ENCODE measurements at places on chromosomes 11 and 22. TPM values are rescaled to one million over a fixed set of nuclear protein-coding genes. Genes with fewer than 3 reads are reported as not detected.

- no peak for DNase-seq
Measured at GRCh38 chr11:124519850-124520549, 23.5 kb downstream of the OR8B12 start.

- no peak for DNase-seq
Measured at GRCh38 chr22:45768490-45768889, 96.9 kb downstream of the ATXN10 start.

DNA sequence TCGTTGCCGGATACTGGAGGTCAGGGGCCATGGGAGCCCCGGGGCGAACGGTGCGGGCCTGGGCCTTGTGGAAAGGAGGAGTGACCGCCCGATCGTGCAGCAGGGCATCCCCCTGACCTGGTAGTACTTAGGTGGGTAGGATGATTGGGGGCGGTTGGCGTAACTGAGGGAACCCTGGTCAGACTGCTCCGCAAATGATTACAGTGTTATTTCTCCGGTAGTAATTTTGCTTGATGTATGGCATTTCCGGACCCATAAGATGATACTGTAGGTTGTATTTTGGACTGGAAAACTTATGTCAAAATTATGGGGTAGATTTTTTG lies 762 bp downstream of the MTMR3 start:
- no peak for DNase-seq

- no peak for DNase-seq
Measured at GRCh38 chr11:66593303-66593635, 284 bp downstream of the CCS start.

GRCh38 chr11:47241841-47242301 lies 6.7 kb downstream of the ACP2 start:
- no peak for DNase-seq

DNA sequence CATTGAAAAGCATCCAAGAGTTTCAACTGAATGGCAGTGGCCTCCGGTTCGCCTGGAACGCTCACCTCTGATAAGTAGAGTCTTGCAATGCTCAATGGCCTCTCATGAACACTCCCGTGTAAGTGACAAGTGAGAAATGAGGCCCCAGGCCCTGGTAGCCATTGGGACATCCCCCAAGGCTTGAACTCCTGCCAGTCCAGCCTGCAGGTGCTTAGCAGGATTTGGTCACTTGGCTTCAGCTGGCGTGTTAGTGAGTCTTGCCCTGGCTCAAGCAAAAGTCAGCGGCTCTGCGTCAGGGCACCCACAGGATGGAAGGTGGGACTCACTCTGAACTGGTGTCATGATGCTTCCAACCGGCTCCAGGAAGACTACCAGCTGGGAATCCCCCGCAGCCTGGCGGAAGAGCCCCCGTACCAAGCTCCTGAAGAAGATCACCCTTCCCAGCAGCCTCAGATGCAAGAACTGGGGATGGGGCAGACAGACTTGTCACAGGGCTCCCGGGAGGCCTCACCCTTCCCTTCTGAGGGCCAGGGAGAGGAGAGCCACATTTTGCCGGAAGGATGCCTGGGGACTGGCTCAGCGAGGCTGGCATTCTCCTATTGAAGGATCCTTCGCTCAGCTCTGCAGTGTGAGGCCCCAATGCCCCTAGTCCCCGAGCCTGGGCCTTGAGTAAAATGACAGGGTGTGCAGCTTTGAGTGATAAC lies 19.3 kb downstream of the MB start:
- no peak for DNase-seq

- no peak for DNase-seq
Measured at GRCh38 chr11:26186389-26186788, 145.5 kb upstream of the ANO3 start.

DNA sequence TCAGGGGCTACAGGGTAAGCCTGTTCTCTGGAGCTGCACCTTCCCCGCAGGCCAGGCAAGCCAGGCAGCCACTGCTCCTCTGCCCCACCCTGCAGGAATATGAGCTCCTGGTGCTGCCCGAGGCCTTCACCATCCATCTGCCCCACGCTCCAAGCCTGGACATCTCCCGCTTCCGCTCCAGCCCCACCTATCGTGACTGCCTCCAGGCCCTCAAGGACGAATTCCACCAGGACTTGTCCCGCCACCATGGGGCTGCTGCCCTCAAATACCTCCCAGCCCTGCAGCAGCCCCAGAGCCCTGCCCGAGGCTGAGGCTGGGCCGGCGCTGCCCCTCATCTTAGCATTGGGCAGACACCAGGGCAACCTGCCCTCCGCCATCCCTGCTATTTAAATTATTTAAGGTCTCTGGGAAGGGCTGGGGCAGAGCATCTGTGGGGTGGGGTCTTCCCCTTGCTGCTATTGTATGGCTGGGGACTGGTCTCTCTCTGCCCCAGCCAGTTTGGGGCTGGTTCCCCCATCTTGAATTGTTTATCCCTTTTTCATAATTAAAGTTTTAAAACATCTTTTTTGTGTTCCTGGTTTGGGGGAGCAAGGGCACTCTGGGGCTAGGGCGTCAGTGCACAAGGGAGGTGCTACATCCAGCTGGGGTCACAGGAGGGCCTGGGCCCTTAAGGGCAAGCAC lies 6.2 kb downstream of the LARGE2 start:
- no peak for DNase-seq

Gene MS4A6A
- not detected for polyA plus RNA-seq

Gene RFPL2
- not detected for polyA plus RNA-seq

Gene SMIM35
- polyA plus RNA-seq = not detected

Measured in BJ (cell line).